ENCODE measurements at places on chromosomes 4 and X.

GRCh38 chr4:124386648-124387047, 325.9 kb downstream of the ANKRD50 start:
- no peak overlapping the region for H3K27ac ChIP-seq
- no peaks in the 10 kb centered on the region for H3K27me3 ChIP-seq
- H3K36me3 ChIP-seq: no peaks in the 10 kb centered on the region
- H3K4me3 ChIP-seq: no peak overlapping the region
- DNase-seq: no peak

- no peak overlapping the region for H3K27ac ChIP-seq
- no peaks in the 10 kb centered on the region for H3K36me3 ChIP-seq
- no peak for DNase-seq
- no peaks in the 10 kb centered on the region for H3K4me1 ChIP-seq
- no peaks in the 10 kb centered on the region for H3K27me3 ChIP-seq
Observed at GRCh38 chr4:180960743-180961401, 1282.3 kb upstream of the TENM3 start.

GRCh38 chr4:139330283-139330682, 28.0 kb upstream of the NDUFC1 start:
- DNase-seq: no peak
- no peaks in the 10 kb centered on the region for H3K4me1 ChIP-seq
- H3K27me3 ChIP-seq: no peaks in the 10 kb centered on the region
- no peak overlapping the region for H3K27ac ChIP-seq
- peaks cover 31% of the 10 kb centered on the region for H3K36me3 ChIP-seq

DNA sequence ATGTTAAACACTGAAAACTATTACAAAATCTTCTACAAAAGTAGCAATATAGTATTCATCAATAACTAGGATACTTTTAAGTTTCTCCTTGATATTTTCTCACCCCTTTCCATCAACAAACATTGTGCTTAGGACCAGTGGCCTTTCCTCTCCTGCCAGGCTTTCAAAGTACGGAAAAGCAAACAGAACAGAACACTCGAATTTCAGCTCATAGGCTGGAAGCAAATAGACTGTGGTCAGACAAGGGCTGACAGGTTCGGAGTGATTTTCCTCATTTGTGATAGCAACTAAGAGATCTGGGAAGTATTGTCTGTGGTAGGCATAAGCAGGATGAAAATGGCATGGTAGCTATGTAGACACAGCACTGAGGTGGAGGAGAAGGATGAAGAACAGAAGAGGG, 68.6 kb upstream of the SORBS2 start:
- no peaks in the 10 kb centered on the region for H3K27me3 ChIP-seq
- H3K36me3 ChIP-seq: no peaks in the 10 kb centered on the region
- no peak for DNase-seq
- no peak overlapping the region for H3K27ac ChIP-seq
- H3K4me1 ChIP-seq: no peaks in the 10 kb centered on the region
- no peak overlapping the region for H3K4me3 ChIP-seq

DNA sequence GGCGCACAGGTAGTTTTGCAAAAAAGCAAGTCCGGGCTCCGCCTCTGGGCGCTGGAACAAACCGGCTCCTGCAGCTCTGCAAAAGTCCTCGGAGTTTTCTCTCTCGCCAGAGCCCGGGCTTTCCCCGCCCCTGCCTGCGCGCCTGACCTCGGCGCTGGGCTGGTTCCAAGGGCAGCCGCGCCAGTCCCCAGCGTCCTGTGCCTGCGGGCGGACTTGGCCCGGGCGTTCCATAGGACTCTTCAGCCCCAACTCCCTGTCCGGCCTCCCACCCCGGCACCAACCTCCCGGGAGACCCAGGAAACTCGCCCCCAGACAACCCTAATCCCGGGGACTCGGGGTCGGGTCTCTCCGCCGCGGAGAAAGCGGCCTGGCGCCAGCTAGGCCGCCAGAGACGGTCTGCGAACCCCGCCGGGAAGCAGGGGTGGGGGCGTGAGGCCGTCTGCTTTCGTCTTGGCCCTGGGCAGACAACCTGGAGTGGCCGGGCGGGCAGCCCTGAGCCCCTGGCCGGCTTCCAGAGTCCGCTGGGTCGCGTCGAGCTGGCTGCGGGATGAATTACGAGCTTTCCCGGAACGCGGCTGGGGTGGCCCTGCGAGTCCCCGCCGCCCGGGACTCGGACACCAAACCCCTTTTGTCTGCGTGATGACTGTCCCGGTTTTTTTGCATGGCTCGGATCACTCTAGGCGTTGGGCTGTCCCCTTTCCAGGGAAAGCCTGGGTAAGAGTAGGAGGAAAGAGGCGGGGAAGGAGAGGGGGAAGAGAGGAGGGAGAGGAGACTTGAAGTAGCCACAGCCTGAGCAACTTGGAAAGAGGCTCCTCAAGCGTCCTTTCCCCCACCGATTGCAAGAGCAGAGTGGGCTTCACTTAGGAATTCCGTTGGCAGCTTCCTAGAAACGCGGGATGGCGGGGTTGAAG, 916 bp downstream of the MXRA5 start:
- H3K4me3 ChIP-seq: peak overlapping the region; percentile 19
- H3K27me3 ChIP-seq: peaks cover 43% of the 10 kb centered on the region
- H3K27ac ChIP-seq: no peak overlapping the region

DNA sequence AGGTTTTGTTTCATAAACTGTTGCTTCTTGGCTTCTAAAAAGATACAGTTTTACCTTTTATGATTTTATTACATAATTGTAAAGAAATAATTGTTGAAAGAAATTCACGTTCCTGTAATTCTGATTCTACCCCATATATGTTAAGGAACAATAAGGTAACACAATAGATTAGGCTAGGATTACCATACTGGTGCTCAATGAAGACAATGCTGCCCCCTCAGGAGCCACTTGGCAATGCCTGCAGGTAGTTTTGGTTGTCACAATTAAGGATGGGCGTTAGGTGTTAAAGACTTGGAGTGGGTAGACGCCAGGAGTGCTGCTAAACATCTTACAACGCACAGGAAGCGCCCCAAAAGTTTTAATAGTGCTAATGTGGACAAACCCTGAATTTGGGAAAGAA, 133.2 kb downstream of the NLGN4X start:
- H3K36me3 ChIP-seq: no peaks in the 10 kb centered on the region
- H3K4me3 ChIP-seq: no peak overlapping the region
- DNase-seq: no peak
- H3K27me3 ChIP-seq: no peaks in the 10 kb centered on the region
- H3K4me1 ChIP-seq: no peaks in the 10 kb centered on the region

GRCh38 chrX:38803588-38804431, 2.6 kb downstream of the MID1IP1 start:
- peak overlapping the region; percentile 70 for H3K4me3 ChIP-seq
- peak overlapping the region; percentile 90 for H3K27ac ChIP-seq
- peak; percentile 96 for DNase-seq
- H3K36me3 ChIP-seq: no peaks in the 10 kb centered on the region
- H3K4me1 ChIP-seq: peaks cover 28% of the 10 kb centered on the region

GRCh38 chr4:7348946-7349900, 85.5 kb downstream of the PSAPL1 start:
- no peak overlapping the region for H3K27ac ChIP-seq
- no peaks in the 10 kb centered on the region for H3K27me3 ChIP-seq
- peak; percentile 75 for DNase-seq
- no peaks in the 10 kb centered on the region for H3K36me3 ChIP-seq
- H3K4me3 ChIP-seq: no peak overlapping the region

DNA sequence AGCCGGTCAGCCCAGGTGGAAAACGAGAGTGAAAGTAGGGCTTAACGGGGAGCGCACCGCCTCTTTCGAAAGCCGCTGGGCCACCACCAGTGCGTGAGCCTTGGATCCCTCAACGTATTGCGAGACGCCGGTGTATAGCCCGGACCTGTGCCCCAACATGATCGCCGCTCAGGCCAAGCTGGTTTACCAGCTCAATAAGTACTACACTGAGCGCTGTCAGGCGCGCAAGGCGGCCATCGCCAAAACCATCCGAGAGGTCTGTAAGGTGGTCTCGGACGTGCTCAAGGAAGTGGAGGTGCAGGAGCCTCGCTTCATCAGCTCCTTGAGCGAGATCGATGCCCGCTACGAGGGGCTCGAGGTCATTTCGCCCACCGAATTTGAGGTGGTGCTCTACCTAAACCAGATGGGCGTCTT, 929 bp downstream of the MAB21L2 start:
- no peak for DNase-seq
- H3K27me3 ChIP-seq: no peaks in the 10 kb centered on the region
- H3K4me1 ChIP-seq: no peaks in the 10 kb centered on the region
- H3K36me3 ChIP-seq: no peaks in the 10 kb centered on the region

All from left lung (tissue), 14 donors.